Left colon (tissue), 2 donors: ENCODE measurements at places on chromosomes 6 and 20.

- DNase-seq, result peak; percentile 13
Measured at GRCh38 chr6:158474961-158475343, 84.9 kb upstream of the TMEM181 start.

DNA sequence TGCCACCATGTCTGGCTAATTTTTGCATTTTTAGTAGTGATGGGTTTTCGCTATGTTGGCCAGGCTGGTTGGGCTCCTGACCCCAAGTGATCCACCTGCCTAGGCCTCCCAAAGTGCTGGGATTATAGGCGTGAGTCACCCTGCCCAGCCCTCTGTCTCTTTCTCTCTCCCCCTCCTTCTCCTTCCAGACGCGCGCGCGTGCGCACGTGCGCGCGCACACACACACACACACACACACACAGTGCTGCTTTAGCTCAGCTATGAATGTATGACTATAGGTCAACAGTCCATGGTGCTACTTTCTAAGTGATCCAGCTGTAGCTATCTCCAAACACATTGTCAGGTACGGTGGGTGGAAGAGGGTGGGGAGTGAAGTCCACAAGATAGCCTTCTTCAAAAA lies 449.5 kb downstream of the PHF3 start:
- peak; percentile 23 for DNase-seq

DNA sequence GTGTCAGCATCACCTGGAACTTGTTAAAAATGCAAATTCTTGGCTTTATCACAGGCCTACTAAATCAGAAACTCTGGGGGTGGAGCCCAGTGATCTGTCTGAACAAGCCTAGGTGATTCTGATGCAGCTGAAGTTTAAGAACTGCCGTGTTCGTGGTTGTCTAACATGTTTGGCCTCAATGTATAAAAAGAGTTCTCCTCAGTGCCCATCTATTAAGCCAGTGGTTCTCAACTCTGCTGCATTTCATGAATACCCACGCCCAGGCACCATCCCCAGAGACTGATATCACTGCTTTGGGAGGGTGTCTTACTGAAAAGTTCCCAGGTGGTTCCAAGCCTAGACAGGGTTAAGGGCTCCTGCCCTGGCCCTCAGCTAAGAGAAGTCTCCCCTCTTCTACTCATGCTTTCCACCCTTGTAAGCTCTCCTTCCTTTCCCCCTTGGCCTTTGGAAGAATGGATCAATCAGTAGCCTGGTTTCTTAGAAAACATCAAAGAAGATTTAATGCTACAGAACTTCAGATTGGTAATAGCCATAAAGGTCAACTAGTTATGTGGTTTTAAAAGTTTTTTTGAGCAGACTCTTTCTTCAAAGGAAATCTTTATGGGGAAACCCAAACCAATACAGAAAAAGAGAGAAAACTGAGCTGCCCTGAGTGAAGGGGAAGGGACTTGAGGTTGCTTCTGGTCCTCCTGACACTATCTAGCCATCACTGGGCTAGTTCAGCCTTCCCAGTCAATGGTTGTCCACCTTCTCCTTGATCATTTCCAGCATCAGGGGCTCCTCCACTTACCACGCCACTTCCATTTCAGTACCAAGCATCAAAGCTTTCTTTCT lies 38.9 kb upstream of the TNFAIP3 start:
- no peak for DNase-seq

DNA sequence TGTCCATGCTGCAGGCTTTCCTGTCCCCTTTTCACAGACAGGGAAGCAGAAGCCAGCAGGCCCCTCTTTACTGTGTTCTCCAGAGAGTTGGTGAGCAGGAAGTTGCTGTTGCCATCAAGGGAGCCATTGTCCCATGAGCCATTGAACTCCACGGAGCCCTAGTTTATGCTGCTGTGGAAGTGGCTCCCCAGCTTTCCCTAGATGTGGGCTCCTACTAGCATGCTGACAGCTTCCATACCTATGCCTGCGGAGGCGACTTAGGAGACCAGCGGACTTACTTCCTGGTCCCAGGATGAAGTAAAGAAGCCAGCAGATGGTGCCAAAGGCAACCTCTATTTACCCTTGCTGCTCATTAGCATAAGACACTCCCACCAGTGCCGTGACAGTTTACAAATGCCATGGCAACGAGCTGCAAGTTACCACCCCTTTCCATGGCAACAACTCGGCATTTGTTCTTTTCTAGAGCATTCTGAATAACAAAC lies 30.8 kb upstream of the FKBP1A start:
- DNase-seq, result peak; percentile 77

GRCh38 chr6:110930781-110931180 lies 27.7 kb upstream of the GTF3C6 start:
- DNase-seq, result no peak

GRCh38 chr20:59110607-59111006 lies 53.0 kb upstream of the ZNF831 start:
- DNase-seq, result no peak
